CD4-positive, alpha-beta T cell (primary cell): ENCODE measurements at places on chromosomes 12 and 14.

- DNase-seq = no peak
These were observed 513 bp downstream of the CCNK start for GRCh38 chr14:99481745-99482099.

- DNase-seq = no peak
These were observed 17.1 kb downstream of the SLC25A3 start for GRCh38 chr12:98610596-98610995.

DNA sequence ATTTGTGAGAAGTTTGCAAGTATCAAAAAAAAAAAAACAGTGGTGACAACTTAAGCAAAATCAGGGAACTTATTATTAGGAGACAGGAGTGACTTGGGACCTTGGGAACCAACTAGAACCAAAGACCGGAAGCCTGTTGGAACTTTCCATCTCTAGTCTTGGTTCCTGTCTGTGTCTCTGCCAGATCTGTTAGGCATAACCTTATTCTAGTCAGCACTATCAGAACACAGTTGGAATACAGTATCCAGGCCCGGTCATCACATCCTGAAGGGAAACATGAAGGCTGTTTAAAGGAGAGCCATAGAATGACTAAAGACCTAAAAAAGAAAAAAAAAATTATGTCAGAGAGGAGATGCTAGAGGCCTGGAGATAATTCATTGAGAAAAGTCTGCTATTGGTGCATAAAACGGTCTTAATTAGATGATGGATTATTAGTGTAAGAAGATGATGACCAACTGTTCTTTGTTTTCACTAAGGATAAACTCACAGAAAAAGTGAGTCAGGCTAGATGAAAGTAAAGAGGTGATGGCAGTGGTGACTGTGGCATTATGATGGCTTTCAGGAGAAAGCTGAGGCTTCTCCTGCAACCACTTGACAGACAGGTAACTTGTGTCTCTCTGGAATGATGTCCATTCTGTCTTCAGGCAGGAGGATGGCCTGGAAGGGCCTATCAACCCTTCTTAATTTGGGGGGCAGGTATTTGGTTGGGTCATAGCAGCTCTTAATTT is 28.2 kb downstream of the DACT1 start:
- DNase-seq = no peak

DNA sequence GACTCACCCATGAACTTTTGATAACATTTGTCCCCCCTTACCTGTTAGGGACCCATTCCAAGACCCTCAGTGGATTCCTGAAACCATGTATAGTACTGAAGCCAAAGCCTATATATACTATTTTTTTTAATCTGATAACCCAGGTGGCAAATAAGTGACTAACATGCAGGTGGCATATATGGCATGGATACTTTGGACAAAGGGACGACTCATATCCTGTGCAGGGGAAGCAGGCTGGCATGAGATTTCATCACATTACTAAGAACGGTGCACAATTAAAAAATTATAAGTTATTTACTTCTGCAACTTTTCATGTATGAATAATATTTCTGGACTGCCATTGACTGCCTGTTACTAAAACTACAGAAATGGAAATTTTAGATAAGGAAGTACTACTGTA is 880.1 kb upstream of the FBXO33 start:
- DNase-seq = no peak

DNA sequence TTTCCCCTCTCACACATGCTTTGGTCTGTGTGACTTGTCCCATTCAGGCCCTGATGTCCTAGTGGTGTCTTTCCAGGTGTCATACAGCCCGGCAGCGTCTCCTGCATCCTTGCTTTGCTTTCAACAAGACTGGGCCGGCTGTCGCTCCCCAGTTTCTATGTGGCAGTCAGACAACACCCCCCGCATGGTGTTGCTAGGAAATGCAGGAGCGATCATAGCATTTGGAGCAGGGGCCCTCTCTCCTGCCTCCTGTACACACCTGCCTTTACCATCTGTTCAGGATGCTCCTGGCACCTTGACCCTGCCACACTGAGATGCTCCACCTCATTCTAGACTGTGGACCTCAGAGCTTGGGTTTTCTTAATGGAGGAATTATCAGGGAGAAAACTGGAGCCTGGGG is 29.5 kb downstream of the CACNA1C start:
- DNase-seq = no peak

- no peak for DNase-seq
These were observed 233.3 kb downstream of the CCDC59 start for GRCh38 chr12:82124711-82125380.

DNA sequence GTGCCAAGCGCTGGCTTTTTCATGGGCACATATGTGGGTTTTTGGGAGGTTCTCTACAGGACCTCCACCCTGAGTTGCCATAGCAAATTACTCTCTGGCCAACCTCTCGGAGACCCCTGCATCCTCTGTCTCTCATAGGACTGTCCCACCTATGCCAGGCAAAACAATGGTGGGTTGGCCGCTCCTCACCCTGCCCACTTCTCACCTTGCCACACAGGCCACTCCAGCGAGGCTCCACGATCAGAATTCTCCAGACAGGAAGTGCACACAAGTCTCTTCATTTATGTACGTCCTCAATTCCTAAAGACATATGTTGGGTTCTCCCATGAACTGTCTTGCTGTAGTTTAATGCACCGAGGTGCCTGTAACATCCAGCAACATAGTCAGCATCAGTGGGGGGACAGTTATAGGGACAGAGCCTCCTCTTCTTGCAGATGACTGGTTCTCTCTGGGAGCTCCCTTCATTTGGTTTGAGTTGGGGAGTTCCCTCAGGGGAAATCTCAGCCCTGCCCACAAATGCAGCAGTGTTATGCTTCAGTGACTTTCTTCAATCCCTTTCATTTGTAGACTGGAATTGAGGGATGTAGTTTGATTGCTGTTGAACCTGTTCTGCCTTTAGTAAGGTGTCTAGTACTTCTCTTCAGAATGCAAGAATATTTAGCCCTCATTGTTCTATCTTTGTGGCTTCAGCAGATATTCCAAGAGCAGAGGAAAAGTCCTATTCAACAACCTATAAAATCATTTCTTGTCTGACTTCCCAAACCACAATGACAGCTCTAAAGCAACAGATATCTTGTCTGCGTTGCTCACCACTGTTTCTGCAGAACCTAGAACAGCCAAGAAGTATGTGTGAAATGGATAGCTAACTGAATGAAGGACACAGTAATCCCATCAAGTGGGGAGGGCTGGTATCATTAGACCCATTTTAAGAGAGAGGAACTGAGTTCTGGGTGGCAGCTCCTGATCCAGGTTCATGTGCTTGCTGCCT is 2.8 kb upstream of the LTBP2 start:
- no peak for DNase-seq

GRCh38 chr12:19431407-19432308 is 7.6 kb upstream of the AEBP2 start:
- peak; percentile 8 for DNase-seq

- DNase-seq = no peak
These were observed 355.9 kb downstream of the TMTC2 start for GRCh38 chr12:83042441-83043200.

DNA sequence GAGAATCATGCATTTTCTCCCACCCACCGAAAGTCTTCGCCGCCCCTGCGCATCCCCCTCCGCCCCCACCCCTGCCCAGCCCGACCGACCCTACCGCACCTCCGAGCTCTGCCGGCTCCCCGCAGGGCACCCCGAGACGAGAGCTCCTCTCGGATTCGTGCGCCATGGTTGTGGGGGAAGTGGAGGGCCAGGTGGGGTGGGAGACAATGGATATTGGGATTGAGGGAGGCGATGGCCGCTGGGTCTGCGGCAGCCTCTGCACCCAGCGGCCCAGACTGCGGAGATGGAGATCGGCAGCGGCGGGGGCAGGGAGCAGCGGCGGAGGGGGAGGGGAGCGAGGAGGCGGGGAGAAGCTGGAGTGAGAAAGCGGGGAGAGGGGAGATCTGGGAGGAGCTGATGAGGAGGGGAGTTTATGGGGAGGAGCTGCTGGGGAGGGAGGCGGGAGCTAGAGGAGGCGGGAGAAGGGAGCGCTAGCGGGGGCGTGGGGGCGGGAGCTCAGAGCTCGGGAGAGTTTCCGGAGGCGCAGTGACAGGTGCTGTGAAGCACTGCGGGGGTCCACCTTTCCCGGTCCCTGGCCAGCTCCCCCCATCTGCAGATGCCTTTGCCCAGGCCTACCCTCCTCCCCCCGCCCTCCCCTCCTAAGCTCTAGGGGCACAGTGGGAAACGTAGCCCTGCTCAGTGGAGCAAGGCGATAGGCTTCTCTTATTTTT is at the start of gene SALL2:
TSS of gene SALL2 (minus strand) at position 385 of the 710 bp plus-strand sequence. CDS start at position 166, 219 bp downstream.
- peak; percentile 39 for DNase-seq

- peak; percentile 45 for DNase-seq
These were observed 20.5 kb upstream of the FAM181A start for GRCh38 chr14:93906341-93907329.

DNA sequence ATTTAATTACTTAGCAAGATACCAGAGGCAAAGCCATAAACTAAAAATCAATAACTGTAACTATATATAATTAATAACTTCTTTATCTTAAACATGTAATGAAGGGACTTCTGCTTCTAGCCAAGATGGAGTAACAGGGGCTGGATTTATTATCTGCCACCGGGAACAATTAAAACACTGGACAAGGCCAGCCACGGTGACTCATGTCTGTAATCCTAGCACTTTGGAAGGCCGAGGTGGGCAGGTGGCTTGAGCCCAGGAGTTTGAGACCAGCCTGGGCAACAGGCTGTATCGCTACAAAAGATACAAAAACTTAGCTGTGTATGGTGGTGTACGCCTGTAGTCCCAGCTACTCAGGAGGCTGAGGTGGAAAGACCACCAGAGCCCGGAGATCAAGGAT is 113.6 kb downstream of the TAOK3 start:
- DNase-seq = no peak

- no peak for DNase-seq
These were observed 22.3 kb downstream of the DLK1 start for GRCh38 chr14:100748944-100749343.

DNA sequence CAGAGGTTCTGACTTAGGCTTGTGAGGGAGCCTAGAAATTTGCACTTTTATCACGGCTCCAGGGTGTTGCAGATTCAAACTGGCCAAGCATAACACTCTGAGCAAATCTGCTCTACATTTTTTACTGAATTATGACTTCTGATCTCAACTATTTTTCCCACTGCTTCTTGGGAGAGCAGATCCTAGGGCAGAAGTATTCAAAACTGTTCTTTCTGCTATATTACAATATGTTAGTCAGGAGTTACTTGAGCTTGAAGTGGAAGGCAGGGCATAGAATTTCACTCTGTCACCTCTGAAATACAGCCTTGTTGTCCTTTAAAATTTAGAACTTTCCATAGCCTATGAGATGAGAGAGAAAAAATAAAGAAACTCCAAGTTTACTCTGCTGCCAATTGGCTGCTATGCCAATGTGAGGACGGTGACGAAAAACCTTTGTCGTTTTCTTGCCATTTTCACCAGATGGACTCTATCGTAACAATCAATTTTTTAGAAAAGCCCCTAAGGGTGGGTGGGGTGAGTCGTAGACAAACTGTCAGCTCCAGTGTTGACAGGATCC is 16.4 kb upstream of the KERA start:
- no peak for DNase-seq

DNA sequence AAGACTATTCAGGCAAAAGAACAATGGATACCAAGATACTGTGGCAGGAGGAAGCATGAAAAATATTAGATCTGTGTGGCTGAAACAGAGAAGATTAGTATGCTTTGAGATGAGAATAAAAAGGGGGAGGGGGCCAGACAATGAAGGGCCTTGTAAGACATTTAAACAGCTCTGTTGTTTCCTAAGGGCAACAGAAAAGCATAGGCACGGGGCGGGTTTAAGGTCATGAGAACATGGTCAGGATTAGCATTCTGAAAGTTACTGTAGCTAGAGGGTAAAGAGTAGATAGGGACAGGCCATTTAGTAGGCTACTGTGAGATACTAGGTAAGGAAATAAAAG is 18.6 kb downstream of the INTS13 start:
- DNase-seq = no peak

GRCh38 chr14:58362798-58363412 is 32.8 kb upstream of the TOMM20L start:
- no peak for DNase-seq

DNA sequence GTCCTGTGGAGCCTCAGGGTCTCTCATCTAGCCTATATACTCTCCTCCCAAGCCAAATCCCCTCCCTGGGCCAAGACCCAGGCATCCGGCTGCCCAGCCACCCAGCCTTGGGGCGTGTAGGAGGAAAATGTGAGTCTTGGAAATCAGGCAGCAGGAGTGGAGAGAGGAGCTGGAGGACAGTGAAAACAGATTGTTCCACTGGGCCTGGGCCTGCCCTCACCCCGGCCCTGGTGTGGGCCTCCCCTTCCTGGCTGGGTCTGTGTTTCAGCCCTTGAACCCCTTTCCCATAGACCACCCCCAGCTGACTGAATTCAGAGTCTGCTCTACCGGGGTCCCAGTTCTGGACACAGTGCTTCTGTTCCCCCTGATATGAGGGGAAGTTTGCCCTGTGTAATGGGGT is 6.7 kb downstream of the ITGA5 start:
- no peak for DNase-seq

GRCh38 chr14:63212209-63212608 is 8.0 kb downstream of the RHOJ start:
- DNase-seq = no peak
